ENCODE measurements at places on chromosomes 12 and 14.
A peak's percentile ranks its signal among the peaks of the same experiment; 100 is the strongest.

DNA sequence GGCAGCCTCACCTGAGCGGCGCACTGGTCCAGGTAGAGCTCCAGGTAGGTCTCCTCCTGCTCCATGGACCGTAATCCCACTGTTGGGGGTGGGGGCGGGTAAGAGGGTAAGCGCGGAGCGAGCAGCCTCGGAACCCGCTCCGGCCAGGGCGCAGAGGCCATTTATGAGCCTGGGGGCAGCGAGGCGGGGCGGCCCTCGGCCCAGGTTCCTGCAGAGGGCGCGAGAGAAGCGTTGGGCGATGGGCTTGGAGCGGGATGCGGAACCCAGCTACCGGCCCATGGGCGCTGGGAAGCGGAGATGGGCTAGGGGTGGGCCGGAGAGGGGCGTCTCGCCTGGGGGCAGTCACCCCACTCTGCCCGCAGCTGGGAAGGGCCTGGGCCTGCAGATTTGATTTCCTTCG is at the start of gene TBPL2:
Gene TBPL2, minus strand, starts transcription at position 232 of the 400 bp plus-strand sequence. Its CDS starts 167 bp downstream, at position 65.
- no peak for DNase-seq

GRCh38 chr12:130044991-130045621 is 117.2 kb upstream of the FZD10 start:
- no peak for DNase-seq

GRCh38 chr14:36506732-36507614 is 13.1 kb downstream of the NKX2-1 start:
- no peak for DNase-seq

- DNase-seq: no peak
Observed at GRCh38 chr12:18254081-18254480, 7.2 kb upstream of the PIK3C2G start.

DNA sequence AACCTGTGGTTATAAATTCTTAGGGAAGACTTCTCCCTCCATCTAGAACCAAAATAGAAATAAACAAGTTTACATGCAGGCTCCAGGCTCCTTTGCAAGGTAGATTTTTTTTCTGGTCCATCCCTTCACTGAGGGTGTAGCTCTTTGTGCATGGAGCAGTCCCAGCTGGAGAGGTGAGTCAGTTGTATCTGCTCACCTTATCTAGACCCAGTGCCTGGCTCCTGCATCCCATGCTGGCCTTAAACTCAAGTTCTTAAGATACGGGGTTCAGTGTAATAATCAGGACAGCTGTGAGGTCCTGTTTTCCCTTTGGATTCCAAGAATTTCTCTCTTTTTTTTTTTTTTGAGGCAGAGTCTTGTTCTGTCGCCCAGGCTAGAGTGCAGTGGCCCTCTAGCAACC is 14.8 kb downstream of the ATP6V0A2 start:
- DNase-seq: no peak

- no peak for DNase-seq
Observed at GRCh38 chr12:116143909-116144308, 133.6 kb downstream of the MED13L start.

- DNase-seq: no peak
Observed at GRCh38 chr14:32709027-32709426, 229.7 kb upstream of the NPAS3 start.

GRCh38 chr14:99118046-99118721 is 153.8 kb downstream of the BCL11B start:
- DNase-seq: peak; percentile 55

GRCh38 chr12:117818400-117818799 is 150.4 kb downstream of the KSR2 start:
- DNase-seq: no peak

DNA sequence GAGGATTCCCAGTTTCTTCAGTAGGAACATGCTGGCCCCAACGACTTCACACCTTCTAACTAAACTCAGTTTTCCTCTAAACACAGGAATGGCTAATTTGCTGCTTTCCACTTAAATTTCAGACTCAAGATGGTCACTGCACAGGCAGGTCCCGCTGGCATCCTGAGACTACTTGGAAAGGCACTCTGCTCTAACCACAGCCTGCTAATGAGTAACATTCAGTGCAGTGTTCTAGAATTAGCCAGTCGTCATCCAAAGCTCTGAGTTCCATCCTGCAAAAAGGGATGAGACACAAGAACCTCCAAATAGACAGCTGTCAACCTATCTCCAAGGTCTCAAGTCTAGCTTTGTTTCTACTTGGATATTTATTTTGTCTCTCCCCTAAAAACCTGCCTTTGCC is 6.0 kb downstream of the CCDC92 start:
- DNase-seq: no peak

DNA sequence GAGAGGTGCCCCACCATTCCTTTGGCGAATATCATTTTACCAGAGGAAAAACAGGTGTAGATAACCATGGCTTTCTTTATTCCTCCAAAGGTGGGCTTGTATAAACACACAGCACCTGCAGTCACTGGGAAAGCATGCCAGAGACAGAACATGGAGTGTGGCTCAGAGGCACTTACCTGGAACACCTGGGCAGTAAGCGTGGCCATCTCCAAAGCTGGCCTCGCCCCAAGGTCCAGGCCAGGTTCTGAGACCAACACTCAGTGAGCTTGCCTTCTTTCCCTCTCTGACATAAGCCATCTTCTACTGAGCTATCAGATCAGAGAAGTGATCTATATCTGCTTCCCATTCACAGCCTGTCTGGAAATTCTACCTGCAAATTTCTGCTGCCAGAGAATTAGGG is 70.5 kb downstream of the NUAK1 start:
- no peak for DNase-seq

GRCh38 chr12:117035287-117035686 is 63.9 kb downstream of the TESC start:
- no peak for DNase-seq

DNA sequence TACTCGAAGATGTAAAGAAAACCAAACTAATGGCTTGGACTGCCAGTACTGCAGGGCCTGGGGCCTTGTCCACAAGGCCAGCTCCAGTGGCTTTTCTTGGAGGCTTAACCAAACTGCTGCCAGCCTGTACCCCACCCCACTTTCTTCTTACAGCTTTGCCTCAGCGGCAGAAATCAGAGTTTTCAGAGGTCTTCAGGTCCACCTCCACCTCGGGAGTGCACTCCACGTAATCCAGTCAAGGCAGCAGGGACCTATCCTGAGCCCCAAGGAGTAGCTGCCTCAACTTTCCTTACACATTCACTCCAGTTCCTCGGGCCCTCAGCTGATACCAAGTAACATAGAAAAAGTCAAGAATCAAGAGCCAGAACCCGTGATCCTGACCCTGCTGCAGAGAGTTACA is 19.6 kb downstream of the PRMT8 start:
- DNase-seq: no peak

- no peak for DNase-seq
Observed at GRCh38 chr12:130429656-130430505, 92.2 kb downstream of the PIWIL1 start.

DNA sequence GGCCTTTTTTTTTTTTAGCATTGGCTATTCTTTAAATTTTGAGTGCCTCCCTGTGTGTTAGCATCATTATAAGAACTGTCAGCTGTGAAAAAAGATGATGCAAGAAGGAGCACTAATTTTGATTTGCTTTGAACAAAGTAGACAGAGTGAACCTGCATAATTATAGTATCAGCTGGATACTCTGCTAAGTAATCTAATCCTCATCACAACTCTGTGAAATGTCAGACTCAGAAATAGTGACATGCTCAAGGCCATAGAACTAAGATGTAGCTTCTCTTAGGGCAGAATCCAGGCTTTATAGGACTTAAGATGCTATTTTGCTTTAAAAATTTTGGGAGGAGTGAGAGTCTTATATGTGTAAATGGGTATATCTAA is 31.9 kb downstream of the FBXO34 start:
- no peak for DNase-seq

DNA sequence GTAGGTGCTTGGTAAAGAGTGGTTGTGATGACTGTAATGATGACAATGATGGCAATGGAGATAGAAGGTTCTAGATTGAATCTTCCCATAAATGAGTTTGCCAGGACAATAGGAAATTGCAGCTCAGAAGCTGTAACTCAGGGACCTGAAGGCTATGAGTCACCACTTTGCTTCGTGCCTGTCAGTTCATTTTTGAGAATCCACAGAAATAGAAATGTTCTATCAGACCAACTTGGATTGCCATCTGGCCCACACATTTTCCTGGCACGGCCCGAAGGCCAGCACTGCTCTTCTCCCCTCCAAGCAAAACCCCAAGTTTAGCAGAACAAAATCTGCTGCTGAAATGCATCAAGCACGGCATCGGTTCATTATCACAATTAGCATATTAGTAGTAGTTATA is 1127.0 kb downstream of the BCL11B start:
- no peak for DNase-seq

DNA sequence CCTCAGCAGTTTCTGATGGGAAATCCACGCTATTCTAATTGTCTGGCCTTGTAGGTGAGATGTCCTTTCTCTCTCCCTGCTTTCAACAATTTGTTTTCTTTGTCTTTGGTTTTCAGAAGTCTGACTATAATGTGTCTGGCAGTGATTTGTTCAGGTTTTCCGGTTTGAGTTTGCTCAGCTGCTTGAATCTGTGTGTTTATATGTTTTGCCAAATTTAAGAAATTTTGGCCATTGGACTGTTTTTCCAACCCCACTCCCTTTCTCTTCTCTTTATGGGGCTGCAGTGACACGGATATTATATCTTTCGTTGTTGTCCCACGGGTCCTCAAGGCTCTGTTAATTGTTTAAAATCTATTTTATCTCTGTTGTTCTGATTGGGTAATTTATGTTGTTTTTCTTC is 105.0 kb downstream of the ADGRD1 start:
- DNase-seq: no peak

GRCh38 chr12:26839512-26839911 is 6.5 kb upstream of the ITPR2 start:
- DNase-seq: no peak

GRCh38 chr12:47829584-47829983 is 9.9 kb upstream of the HDAC7 start:
- DNase-seq: no peak

- no peak for DNase-seq
Observed at GRCh38 chr12:52390739-52391617, 5.5 kb upstream of the KRT84 start.

- DNase-seq: no peak
Observed at GRCh38 chr12:88413646-88414045, 166.6 kb downstream of the KITLG start.

DNA sequence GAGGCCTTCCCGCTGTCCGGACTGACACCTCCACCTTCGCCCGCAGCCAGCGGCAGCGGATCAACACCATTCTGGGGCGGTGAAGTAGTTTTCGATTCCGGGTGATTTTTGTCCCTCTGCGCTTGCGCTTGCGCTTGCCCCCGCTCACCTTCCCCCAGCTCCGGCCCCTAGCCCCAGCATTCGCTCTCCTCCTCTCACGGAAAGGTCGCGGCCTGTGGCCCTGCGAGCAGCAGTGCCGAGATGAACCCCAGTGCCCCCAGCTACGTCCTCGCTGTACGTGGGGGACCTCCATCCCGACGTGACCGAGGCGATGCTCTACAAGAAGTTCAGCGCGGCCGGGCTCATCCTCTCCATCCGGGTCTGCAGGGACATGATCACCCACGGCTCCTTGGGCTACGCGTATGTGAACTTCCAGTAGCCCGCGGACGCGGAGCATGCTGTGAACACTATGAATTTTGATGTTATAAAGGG is 22.7 kb upstream of the SRGAP1 start:
- no peak for DNase-seq

- no peak for DNase-seq
Observed at GRCh38 chr12:53059434-53060063, 9.7 kb downstream of the TNS2 start.

DNA sequence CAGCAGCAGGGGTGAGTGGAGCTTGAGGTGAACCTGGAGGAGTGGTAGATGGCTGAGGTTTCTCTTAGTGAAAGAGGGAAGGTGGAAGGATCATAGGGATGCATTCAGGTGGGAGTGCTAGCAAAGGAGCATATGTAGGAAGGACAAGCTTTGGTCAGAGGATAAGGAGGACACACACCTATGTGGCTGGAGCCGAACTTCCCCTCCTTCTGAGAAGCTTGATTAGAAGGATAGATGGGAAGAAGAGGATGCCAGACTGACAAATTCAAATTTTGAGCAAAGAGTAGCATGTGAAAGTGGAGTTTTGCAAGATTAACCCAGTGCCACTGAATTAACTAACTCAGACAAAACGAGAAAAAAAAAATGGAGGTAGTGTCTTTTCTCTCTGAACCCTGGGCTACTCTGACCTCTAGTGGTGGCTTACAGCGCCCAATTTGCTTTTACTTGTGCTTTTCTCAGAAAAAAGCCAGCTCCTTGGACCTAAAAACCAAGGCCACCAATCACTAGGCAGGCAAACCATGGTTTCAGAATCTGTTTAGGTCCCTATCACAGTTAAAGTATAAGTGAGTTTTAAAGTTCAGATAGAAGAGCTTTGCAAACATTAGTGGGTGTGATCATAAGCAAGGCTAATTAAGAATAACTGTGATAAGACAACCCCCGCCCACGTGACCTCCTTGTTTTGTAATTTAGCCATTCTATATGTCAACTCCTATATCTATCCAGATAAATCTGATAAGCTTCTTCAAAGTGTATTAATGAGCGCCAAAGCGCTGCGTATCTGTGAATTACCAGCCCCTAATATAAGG is 15.5 kb downstream of the EMP1 start:
- peak; percentile 64 for DNase-seq

DNA sequence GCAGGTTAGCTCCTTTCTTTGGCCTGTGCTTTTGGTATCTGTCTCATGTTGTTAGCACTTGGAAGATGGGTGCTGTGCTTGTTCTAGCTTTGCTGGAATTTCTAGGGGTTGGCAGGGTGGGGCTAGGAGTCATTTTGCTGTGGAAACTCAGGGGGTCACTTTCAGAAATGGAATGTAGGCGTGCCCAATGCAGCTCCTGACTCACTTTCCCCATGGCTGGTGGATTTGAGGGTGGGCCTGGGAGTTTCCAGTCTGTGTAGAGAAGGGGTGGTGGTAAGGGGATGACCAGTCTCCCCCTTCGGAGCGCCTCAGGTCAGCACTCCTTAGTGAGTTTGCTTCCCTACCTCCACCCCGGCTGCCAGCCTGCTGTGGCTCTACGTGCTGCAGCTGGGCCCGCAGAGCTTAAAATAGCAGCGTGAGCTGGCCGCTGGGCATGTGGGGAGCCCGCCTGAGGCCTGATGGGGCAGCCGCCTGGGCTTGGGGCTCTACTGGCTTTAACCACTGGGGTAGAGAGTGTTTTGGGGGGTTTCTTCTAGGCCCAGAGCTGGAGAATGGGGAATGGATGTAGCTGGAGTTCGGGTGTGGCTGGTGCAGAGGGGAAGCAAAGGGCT is 108.2 kb downstream of the TSPAN9 start:
- DNase-seq: no peak

- no peak for DNase-seq
Observed at GRCh38 chr14:23704890-23705289, 68.7 kb downstream of the DHRS2 start.

DNA sequence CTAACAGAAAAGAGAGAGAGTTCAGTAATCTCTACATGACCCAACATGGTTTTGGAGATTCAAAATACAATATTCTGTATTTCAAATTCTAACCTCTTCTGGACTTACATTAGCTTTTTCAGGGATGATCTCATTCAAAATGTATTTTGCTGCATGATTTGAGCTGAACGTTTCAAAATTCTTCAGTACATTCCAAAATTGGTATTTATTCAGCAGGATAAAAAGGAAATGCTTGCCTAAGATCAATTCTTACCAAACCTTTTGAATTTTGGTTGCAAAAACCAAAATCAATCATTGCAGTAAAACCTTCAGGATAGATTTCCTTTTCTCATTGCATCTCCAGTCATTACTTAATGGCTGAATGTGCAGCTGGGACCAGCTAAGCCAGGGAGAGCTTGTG is 1761.3 kb upstream of the SEL1L start:
- no peak for DNase-seq

Measured in activated CD8-positive, alpha-beta memory T cell treated with anti-CD3 and anti-CD28 coated beads, Interleukin-2, amount 50 U/mL, for 48 hours (primary cell).